ENCODE measurements at places on chromosomes 2 and 18. TPM values are rescaled to one million over a fixed set of nuclear protein-coding genes. Genes with fewer than 3 reads are reported as not detected.

DNA sequence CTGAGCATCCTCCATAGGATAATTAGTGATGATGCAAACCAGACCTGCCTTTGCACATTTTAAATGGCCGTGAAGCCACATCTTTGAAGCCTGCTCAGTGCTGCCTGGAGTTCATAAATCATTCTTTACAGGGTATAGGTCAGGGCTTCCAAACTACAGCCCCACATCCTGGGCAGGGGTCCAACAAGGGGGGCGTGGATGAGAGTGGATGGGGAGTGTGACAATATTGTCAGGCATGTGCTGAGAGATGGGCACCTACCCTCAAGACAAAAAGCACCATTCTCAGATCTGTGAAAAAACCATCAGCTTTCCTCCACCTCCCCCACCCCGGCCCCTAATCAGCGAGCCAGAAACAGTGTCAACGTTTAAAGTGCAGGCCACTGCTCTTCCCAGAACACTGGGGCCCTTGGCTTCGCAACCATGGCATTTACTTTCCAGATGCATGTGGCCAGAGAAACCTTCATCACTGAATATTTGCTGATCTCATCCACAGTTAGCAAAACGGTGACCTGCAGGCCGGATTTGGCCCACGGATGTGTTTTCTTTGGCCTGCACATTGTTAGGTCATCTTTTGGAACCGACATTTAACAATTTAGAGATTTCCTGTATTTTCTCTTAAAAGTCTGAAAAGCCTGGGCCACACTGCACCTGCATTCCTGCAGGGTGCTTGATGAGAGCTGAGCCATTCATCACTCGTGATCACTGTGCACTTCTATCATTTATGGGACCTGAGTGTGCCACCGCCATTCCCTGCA is 130.7 kb downstream of the ANKRD44 start:
- H3K4me1 ChIP-seq = peaks cover 14% of the 10 kb centered on the region
- no peak overlapping the region for H3K27ac ChIP-seq
- no peak overlapping the region for H3K4me3 ChIP-seq
- DNase-seq = no peak

DNA sequence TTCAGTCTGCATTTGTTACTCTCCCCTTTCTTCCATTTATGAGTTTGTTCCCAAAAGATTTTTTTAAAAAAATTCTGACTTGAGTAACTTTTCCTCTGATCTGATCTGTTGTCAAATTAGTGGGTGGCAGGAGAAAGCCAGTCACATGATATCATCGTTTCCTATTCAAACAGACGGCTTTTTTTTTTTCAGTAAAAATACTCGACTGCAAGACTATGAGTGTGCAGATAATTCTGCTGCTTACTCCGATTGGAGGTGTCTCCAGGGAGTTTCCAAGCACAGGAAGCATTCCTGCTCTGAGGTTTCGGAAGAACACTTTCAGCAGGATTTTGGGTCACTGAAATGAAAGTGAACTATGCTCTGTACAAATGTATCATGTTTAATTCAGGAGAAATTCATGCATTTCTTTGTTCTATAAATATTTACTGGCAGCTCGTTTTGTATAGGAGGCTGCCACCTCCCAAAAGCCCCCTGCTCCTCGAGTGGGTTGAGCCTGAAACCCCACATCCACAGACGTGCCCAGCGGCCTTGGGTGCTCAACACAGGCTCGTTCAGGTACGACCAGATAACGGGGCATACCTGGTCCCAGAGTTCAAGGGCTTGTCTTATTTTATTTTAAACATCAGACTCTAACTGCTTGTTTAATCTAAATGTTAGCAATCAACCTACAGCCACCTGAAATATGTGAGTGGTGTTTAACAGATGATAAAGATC is 126.9 kb upstream of the ZNF516 start:
- no peak overlapping the region for H3K4me3 ChIP-seq
- no peak overlapping the region for H3K27ac ChIP-seq
- no peaks in the 10 kb centered on the region for H3K36me3 ChIP-seq
- DNase-seq = no peak
- peaks cover 4% of the 10 kb centered on the region for H3K4me1 ChIP-seq

GRCh38 chr2:207490441-207490840 is 39.3 kb upstream of the CREB1 start:
- H3K27me3 ChIP-seq = no peaks in the 10 kb centered on the region
- no peak overlapping the region for H3K27ac ChIP-seq
- no peaks in the 10 kb centered on the region for H3K36me3 ChIP-seq
- H3K4me1 ChIP-seq = no peaks in the 10 kb centered on the region
- no peak overlapping the region for H3K4me3 ChIP-seq

RABL2A gene
- 4.2 TPM for total RNA-seq

DNA sequence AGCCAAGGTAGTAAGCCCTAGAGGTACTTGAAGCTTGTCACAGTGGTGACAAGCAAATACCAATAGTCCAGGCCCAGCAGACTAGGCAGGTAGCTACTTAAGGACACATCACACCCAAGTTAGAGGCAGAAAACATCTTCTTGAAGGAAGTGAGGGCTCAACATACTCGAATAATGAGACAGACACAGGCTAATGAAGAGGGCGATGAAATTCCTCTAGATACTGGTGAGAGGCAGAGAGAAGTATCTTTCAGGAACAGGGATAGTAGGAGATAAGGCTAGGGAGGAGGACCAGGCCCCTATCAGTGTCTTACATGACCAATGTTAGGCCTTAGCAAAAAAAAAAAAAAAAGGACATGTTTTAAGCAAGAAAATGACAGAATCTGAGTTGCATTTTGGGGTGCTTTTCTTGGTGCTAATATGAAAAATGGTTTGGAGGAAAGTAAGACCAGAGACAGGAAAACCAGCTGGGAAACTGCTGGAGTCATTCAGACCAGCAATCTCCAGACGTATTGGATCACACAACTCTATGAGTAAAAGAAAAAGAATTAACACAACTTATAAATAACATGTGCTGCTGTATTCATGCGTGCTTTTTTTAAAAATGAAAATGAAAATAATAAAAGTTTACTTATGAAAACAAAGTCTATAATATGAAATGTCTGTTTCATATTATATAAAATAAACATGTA is 37.7 kb downstream of the COBLL1 start:
- H3K27ac ChIP-seq = no peak overlapping the region
- no peaks in the 10 kb centered on the region for H3K36me3 ChIP-seq
- H3K4me1 ChIP-seq = no peaks in the 10 kb centered on the region
- no peaks in the 10 kb centered on the region for H3K27me3 ChIP-seq

TMEM87B gene
- 3.0 TPM for total RNA-seq

DNA sequence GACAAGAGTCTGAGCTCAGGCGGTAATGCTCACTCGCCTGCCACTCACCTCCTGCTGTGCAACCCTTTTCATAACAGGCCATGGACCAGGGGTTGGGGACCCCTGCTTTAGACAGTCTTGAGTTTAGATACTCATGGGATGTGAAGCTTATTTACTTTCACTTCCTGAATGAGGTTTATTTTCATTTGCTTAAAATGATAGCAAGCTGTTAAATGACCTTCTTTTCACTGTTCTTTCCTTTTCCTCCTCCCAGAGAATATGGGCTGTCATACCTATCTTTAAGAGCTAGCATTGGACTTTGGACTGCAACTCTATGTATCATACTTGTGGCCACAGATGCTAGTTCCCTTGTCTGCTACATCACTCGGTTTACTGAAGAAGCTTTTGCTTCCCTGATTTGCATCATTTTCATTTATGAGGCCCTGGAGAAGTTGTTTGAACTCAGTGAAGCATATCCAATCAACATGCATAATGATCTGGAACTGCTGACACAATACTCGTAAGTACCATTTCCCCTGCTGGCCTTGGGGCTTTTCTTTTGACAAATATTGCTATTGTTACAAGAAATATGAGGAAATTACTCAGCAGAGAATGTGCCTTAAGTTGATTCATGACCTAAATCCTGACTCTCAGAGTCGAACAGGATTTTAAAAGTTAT is 168.5 kb downstream of the DPP4 start:
- H3K36me3 ChIP-seq = no peaks in the 10 kb centered on the region
- no peak for DNase-seq
- H3K4me3 ChIP-seq = no peak overlapping the region
- no peaks in the 10 kb centered on the region for H3K4me1 ChIP-seq
- no peaks in the 10 kb centered on the region for H3K27me3 ChIP-seq

SP5 gene
- total RNA-seq = not detected

DNA sequence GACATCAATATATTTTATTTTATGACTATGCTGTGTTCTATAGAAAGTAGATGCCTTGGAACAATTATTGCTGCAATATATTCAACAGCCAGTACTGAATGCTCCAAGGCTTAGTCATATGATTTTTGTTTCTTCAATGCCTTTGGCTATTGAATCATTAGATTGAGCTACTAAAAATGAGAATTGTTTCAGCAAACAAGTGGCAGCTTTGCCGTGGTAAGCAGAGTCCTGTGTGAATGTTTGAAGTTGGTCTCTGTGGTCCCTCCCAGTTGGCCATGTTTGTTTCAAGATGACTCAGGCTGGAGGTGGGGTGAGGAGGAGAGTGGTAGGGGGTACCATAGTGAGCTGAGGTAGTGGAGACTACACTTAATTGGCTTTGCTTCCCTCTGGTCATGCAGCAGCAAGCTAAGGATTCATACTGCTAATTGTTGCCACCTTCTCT is 198.6 kb upstream of the EPAS1 start:
- no peak overlapping the region for H3K4me3 ChIP-seq
- no peak for DNase-seq
- H3K27ac ChIP-seq = peak overlapping the region; percentile 39
- H3K4me1 ChIP-seq = peaks cover 8% of the 10 kb centered on the region
- no peaks in the 10 kb centered on the region for H3K36me3 ChIP-seq

DNA sequence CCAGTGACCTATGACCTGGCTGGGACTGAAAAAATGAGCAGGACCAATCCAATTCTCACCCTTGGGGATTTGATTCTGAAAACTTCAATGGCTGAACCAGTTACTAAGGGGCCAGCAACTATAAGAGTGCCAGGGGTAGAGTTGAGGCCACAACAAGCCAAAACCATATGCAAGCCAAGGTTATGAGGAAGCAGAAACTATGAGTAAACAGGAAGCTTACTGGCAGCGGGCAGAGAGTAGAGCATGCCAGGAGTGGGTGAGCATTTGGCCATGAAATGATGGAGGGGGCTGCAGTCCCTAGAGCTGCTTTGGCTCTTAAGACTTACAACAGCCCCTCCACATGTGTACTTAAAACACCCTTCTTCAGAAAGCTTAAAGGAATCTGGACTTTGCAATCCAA is 82.4 kb downstream of the RBMS1 start:
- H3K4me3 ChIP-seq = no peak overlapping the region
- H3K36me3 ChIP-seq = no peaks in the 10 kb centered on the region
- no peaks in the 10 kb centered on the region for H3K27me3 ChIP-seq
- DNase-seq = no peak
- H3K27ac ChIP-seq = peak overlapping the region; percentile 76

TMEM178A gene
- total RNA-seq = 1.6 TPM

OR6B2 gene
- total RNA-seq = not detected

DNA sequence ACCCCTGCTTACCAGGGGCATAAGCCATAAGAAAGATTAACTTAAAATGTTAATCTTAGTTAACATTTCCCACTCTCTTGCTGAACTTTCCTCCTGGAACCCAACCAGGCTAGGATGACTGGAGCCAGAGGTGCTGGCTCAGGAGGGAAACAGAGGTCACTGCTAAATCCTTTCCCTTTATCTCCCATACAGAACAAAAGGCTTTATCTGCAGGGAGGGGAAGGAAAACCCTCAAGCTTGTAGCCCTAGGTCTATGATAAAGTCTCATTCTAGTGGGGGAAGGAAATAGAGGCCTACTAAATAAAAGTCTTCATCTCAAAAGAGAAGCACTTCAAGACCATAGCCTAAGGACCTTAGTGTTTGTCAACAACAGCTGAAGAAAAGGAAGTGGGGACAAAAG is 18.6 kb downstream of the HIBCH start:
- H3K27ac ChIP-seq = no peak overlapping the region
- H3K4me3 ChIP-seq = no peak overlapping the region
- H3K4me1 ChIP-seq = no peaks in the 10 kb centered on the region

- no peaks in the 10 kb centered on the region for H3K27me3 ChIP-seq
- peak overlapping the region; percentile 78 for H3K27ac ChIP-seq
- DNase-seq = no peak
- no peak overlapping the region for H3K4me3 ChIP-seq
Observed at GRCh38 chr2:240195316-240195861, 54.9 kb upstream of the OTOS start.

CD207 gene
- total RNA-seq = not detected

- no peaks in the 10 kb centered on the region for H3K27me3 ChIP-seq
- H3K27ac ChIP-seq = no peak overlapping the region
- H3K36me3 ChIP-seq = no peaks in the 10 kb centered on the region
- no peak for DNase-seq
- H3K4me1 ChIP-seq = no peaks in the 10 kb centered on the region
- H3K4me3 ChIP-seq = no peak overlapping the region
Observed at GRCh38 chr2:99780276-99780675, 290.5 kb upstream of the REV1 start.

Measured in psoas muscle (tissue), 8 donors.